ENCODE measurements at places on chromosomes 16 and 17. TPM values are rescaled to one million over a fixed set of nuclear protein-coding genes. Genes with fewer than 3 reads are reported as not detected.

HNF1B gene
- 5.7 TPM for total RNA-seq

HDAC5 gene
- 28.5 TPM for total RNA-seq

SPAG7 gene
- 85.7 TPM for total RNA-seq

CLEC19A gene
- not detected for total RNA-seq

TNK1 gene
- total RNA-seq = 8.4 TPM

Data from hepatocyte (in vitro differentiated cells).